ENCODE measurements at places on chromosomes 5 and 9. TPM values are rescaled to one million over a fixed set of nuclear protein-coding genes. Genes with fewer than 3 reads are reported as not detected.

GRCh38 chr5:96968074-96968473, 32.2 kb downstream of the LNPEP start:
- DNase-seq: no peak
- no peak overlapping the region for H3K4me3 ChIP-seq
- no peaks in the 10 kb centered on the region for H3K36me3 ChIP-seq
- no peaks in the 10 kb centered on the region for H3K27me3 ChIP-seq
- H3K27ac ChIP-seq: peak overlapping the region; percentile 57

DNA sequence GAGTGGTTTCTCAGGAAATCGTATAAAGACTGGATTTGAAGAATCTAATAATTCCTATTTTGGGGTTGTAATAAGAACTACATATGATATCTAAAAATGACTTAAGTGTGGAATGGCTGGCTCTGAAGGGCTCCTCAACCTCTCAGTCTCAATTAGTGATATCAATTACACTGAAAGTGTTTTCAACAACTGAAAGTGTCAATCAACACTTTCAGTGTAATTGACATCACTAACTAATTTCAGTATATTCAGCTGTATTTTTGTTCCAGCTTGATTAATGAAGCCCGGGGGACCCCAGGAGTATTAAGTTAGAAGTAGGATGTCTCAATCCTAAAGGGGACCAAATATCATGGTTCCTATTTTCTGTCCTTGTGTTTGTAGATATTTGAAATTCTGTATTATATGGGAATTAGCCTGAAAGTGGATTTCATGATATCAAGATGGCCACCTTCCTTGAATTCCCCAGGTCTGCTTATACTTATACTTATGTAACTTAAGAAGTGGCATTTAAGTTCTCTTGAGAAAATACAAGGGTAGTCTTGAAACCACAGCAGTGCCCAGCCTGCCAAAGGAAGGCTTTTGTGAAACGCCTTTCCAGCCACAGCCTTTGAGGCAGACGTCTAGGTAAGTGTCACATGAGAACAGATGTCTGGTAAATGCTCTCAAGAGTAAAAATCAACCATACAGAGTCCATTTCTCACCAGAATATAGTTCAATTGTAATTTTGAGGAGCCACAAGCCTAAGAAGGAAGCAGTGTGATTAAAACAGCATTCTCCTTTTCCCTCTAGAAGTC, 4.6 kb downstream of the BASP1 start:
- H3K27me3 ChIP-seq: peaks cover 45% of the 10 kb centered on the region
- H3K36me3 ChIP-seq: no peaks in the 10 kb centered on the region
- H3K4me1 ChIP-seq: peaks cover 14% of the 10 kb centered on the region
- H3K4me3 ChIP-seq: no peak overlapping the region
- no peak overlapping the region for H3K27ac ChIP-seq

GRCh38 chr5:68331192-68332079, 115.9 kb downstream of the PIK3R1 start:
- no peak overlapping the region for H3K27ac ChIP-seq
- H3K27me3 ChIP-seq: no peaks in the 10 kb centered on the region
- DNase-seq: no peak
- no peaks in the 10 kb centered on the region for H3K36me3 ChIP-seq

- no peaks in the 10 kb centered on the region for H3K36me3 ChIP-seq
- no peak overlapping the region for H3K4me3 ChIP-seq
- H3K4me1 ChIP-seq: no peaks in the 10 kb centered on the region
- DNase-seq: no peak
- H3K27ac ChIP-seq: no peak overlapping the region
- no peaks in the 10 kb centered on the region for H3K27me3 ChIP-seq
Observed at GRCh38 chr5:52077941-52078815, 694.9 kb downstream of the ISL1 start.

Gene ARID3C
- total RNA-seq: not detected

DNA sequence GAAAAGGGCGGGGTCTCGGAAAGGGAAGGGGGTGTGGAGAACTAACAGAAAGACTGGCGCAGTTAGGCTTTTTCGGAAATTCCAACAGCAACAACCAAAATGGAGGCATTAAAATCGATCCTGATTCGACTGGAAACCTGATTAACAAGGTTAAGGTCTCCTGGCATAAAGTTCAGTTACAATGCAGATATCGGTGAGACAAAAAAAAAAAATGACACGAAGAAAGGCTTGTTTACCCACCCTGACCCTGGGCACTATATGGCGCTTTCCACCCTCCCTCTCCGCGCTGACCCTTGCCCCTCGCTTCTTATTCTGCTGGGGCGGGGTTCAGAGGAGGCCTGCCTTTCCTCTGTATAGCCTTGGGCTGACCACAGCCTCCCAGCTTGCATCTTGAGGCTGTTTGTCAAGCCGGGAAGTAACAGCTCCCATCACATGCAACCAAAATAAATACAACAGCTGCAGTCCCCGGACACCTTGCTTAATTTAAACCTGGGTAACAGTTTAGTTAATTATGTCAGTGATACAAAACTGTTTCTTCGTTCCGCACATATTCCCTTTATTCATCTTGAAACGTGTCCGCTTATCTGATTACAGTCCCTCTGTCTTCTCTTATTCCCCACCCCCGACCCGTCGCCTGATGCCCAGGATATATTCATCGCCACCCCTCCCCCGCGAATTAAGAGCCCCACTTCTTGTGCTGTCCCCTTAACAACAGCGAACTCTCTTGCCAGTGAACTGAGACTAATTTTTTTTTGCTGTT, 795 bp upstream of the PJA2 start:
- peak; percentile 84 for DNase-seq
- peaks cover 44% of the 10 kb centered on the region for H3K4me1 ChIP-seq
- H3K27ac ChIP-seq: peak overlapping the region; percentile 99
- H3K36me3 ChIP-seq: no peaks in the 10 kb centered on the region

- H3K36me3 ChIP-seq: no peaks in the 10 kb centered on the region
- H3K27me3 ChIP-seq: no peaks in the 10 kb centered on the region
- no peak overlapping the region for H3K4me3 ChIP-seq
- no peaks in the 10 kb centered on the region for H3K4me1 ChIP-seq
- no peak for DNase-seq
Observed at GRCh38 chr5:56095579-56096102, 100.9 kb upstream of the IL6ST start.

DNA sequence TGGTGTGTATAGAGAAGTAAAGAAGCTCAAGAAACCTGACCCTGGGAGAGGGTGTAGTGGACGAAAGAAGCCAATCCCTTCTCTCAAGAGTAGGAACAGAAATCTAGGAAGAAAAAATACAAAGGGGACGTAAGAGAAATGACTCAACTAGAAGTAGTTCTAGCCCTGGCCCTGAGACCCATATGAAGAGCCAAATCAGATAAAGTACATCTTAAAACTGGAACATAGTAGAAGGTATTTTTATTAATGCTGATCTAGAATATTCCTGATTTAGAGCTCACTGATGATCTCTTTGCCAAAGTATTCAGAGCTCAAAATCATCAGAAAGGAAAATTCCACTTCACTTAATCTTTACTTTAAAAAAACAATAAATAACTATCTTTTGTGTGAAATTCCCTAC, 184.8 kb downstream of the MLLT3 start:
- DNase-seq: no peak
- H3K4me3 ChIP-seq: no peak overlapping the region
- H3K27ac ChIP-seq: no peak overlapping the region
- no peaks in the 10 kb centered on the region for H3K36me3 ChIP-seq

DNA sequence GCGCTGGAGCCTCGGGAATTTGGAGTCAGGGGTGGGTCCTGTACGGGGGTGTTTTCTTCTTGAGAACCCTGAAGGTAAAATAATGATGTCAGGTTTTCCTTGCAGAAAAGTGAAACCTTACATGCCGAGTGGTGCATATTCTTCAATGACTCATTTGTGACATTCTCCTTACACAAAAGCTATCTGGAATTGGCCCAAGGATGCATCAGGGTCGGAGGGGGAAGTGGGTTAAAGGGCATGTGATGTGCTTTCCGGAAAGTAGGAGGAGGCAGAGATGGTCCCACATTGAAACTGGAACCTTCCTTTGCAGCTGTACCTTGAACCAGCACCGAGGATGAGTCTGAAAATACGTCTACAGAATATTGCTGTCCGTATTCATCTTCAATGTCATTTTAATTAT, 411.2 kb upstream of the IRX4 start:
- DNase-seq: no peak
- H3K27ac ChIP-seq: no peak overlapping the region
- H3K4me3 ChIP-seq: no peak overlapping the region
- no peaks in the 10 kb centered on the region for H3K27me3 ChIP-seq
- no peaks in the 10 kb centered on the region for H3K36me3 ChIP-seq

Gene ACER2
- 8.7 TPM for total RNA-seq

Gene LTC4S
- 9.6 TPM for total RNA-seq

- no peak overlapping the region for H3K27ac ChIP-seq
- H3K4me1 ChIP-seq: no peaks in the 10 kb centered on the region
- no peak overlapping the region for H3K4me3 ChIP-seq
- no peaks in the 10 kb centered on the region for H3K27me3 ChIP-seq
- no peaks in the 10 kb centered on the region for H3K36me3 ChIP-seq
Observed at GRCh38 chr9:71079451-71079850, 42.0 kb downstream of the TRPM3 start.

DNA sequence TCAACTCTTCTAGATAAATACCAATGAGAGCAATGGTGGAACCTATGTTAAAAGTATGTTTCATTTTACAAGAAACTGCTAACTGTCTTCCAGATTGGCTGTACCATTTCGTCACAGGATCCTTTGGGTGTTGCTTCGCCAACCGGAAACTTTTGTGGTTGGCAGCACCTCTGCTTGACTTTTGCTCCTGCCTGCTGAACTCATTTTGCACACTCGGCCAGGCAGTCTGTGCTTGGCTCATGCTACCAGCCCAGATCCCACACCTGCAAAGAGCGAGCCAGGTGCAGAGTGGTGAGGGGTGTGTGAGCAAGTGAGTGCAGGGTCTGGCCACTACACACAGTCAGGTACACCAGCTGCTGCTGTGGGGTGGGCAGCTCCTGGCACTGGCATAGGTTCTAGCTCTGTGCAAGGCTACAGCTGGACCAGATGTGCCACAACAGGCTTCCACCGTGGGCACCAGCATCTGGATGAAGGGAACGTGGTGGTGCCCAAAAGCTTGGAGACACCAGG, 422.3 kb downstream of the PRR16 start:
- no peak overlapping the region for H3K27ac ChIP-seq
- H3K4me3 ChIP-seq: no peak overlapping the region
- DNase-seq: no peak
- H3K4me1 ChIP-seq: no peaks in the 10 kb centered on the region
- H3K27me3 ChIP-seq: no peaks in the 10 kb centered on the region
- no peaks in the 10 kb centered on the region for H3K36me3 ChIP-seq

- peaks cover 4% of the 10 kb centered on the region for H3K4me1 ChIP-seq
- no peak for DNase-seq
- H3K27me3 ChIP-seq: no peaks in the 10 kb centered on the region
- no peak overlapping the region for H3K4me3 ChIP-seq
- no peak overlapping the region for H3K27ac ChIP-seq
- H3K36me3 ChIP-seq: no peaks in the 10 kb centered on the region
Observed at GRCh38 chr5:173712609-173713175, 96.2 kb upstream of the BOD1 start.

DNA sequence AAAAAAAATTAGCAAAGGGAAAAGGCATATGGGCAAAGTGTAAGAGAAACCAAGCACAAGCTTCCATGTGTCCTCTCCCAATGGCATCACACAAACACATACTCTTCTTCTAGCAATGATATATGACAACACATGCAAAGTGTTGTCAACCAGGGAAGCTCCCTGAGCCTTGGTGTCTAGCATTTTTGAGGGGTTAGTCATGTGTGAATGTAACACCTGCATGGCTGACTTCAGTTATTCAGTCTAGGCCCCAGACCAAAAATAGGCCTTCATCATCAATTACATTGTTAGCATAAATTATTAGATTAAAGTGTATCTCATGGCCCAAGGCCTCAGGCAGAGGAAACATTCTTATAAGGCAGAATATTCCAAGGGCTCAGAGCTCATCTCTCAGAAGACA, 450.0 kb downstream of the TLE1 start:
- no peak for DNase-seq
- H3K36me3 ChIP-seq: no peaks in the 10 kb centered on the region
- no peaks in the 10 kb centered on the region for H3K27me3 ChIP-seq
- H3K27ac ChIP-seq: no peak overlapping the region

Gene APBA1
- 1.9 TPM for total RNA-seq

DNA sequence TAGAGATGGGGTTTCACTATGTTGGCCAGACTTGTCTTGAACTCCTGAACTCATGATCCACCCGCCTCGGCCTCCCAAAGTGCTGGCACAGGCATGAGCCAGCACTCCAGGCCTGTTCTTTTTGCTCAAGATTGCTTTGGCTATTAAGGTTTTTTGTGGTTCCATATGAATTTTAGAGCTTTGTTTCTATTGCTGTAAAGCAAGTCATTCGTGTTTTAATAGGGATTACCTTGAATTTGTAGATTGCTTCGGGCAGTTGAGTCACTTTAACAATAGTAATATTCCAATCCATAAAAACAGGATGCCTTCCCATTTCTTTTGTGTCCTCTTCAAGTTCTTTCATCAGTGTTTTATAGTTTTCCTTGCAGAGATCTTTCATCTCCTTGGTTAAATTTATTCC, 22.1 kb downstream of the C6 start:
- H3K27ac ChIP-seq: no peak overlapping the region
- H3K36me3 ChIP-seq: no peaks in the 10 kb centered on the region
- H3K4me1 ChIP-seq: peaks cover 16% of the 10 kb centered on the region

DNA sequence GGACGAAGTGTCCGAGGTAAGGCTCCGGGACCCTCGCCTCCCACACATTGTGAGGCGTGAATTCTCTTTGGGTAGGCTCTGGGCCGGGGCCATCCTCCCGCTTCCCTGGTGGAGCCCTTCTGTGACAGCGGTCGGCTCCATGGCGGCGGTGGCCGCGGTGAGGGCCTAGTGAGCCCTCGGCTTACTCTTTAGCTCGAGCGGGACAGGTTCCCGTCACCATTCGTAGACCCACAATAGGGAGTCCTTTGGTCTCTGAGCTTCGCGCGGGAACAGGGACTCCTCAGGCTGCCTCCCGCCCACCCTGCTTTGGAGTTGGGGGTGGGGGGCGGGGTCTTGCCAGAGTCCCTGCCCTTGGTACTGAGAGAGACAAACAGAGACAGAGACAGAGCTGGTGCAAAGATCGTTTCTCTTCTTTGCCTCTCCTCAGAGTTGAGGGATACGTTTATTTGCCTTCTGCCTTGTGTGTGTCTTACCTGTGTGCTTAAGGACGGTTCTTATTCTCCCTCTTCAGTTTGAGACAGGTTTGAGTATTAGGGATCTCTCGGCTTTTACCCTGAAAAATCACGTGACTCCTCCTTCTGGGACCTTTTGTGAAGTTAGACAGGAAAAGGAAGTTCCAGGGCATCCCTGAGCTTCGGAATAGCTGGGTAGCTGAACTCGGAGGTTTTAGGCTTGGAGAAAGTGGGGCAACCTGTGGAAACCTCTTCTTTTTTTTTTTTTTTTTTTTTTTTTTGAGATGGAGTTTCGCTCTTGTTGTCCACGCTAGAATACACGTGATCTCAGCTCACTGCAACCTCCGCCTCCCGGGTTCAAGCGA, 833 bp downstream of the ANKHD1 start:
- H3K27ac ChIP-seq: peak overlapping the region; percentile 93
- peaks cover 52% of the 10 kb centered on the region for H3K4me1 ChIP-seq
- H3K4me3 ChIP-seq: peak overlapping the region; percentile 99
- peak; percentile 30 for DNase-seq
